CD4-positive, alpha-beta T cell treated with Interleukin-12 subunit alpha and Interleukin-12 subunit beta, for 1 hour (primary cell): ENCODE measurements at places on chromosomes 12 and 14.

GRCh38 chr14:96902004-96902403 is 104.8 kb downstream of the VRK1 start:
- no peak for DNase-seq

DNA sequence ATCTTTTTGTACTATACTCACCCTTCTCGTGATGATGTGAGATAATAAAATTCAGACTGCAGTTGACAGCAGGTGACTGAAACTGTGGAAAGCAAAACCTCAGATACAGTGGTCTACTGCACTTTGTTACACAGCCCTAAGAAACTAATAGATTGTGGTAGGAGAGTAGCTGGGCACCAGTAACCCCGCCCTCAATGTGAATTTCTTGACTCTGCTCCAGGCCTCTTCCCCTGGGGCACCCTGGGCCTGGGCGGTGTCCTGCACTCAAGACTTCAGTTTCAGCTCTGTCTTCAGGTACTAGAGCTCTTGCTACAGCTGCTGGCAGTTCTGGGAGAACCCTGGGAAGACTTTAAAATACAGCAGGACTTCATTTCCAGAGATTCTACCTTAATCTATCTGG is 197.6 kb upstream of the AVPR1A start:
- DNase-seq, result no peak

- no peak for DNase-seq
Measured at GRCh38 chr12:120588371-120588770, 7.2 kb upstream of the POP5 start.

DNA sequence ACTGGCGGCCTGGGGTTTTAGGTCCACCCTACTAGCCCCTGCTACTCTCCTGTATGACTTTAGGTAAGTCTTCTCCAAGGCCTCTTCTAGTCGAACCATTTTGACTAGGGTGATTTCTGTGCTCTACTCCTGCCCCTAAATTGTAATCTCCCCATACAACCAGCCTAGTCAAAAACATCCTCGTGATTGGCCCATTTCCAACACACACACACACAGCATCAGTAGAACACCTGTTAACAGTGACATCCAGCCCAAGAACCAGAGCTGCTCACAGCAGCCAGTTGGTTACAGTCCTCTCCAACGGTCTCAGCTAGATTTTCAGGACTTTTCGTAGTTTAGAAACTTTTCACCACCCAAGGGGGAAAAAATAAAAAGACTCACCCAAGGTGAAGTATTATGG is 30.9 kb downstream of the NT5DC3 start:
- DNase-seq, result no peak

GRCh38 chr14:66140213-66140918 is 345.8 kb upstream of the CCDC196 start:
- no peak for DNase-seq

DNA sequence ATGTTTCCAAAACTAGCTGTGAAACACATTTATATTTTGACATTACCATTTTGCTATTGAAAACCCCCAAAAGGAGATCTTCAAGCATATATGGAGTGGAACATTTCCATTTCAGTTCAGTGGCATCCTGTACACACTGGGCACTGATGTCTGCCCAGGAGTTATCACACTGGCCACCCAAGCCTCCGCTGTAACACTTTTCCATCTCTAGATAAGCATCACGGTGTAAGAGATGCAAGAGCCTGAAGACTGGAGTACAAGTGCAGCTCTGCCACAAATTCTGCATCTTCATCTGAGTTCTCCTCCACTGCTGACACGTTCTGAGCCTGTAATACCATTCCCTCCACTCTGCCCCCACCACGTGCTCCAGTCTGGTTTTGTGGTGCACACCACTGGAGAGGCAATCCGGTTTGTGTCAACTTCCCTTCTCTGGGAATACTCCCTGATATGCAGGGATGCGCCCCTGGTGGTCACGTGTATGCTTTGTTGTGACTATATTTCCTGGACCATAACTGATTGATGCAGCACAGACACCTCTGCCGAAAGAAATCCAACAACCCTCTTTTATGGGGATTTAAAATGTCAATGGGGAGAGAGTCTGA is 12.7 kb downstream of the SPTLC2 start:
- no peak for DNase-seq

GRCh38 chr14:94394025-94394493 is 5.7 kb upstream of the SERPINA1 start:
- no peak for DNase-seq

DNA sequence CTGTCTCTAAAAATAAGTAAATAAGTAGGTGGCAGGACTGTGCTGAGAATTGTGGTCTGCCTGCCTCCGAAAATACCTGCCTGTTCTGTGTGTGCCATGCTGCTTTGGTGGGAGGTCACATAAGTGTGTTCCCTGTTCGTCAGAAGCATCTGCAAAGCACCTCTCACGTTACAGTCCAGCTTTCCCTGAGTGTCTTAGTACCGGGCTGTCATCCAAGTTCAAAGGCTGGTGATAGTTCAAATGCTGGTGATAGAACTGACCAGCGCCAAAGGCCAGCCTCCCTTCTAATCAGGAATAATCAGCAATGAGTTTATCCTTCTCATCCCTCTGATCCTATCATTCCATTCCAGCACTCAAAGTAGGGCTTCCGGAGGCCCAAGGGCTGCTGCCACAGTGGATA is 5.6 kb downstream of the CABP1 start:
- no peak for DNase-seq

DNA sequence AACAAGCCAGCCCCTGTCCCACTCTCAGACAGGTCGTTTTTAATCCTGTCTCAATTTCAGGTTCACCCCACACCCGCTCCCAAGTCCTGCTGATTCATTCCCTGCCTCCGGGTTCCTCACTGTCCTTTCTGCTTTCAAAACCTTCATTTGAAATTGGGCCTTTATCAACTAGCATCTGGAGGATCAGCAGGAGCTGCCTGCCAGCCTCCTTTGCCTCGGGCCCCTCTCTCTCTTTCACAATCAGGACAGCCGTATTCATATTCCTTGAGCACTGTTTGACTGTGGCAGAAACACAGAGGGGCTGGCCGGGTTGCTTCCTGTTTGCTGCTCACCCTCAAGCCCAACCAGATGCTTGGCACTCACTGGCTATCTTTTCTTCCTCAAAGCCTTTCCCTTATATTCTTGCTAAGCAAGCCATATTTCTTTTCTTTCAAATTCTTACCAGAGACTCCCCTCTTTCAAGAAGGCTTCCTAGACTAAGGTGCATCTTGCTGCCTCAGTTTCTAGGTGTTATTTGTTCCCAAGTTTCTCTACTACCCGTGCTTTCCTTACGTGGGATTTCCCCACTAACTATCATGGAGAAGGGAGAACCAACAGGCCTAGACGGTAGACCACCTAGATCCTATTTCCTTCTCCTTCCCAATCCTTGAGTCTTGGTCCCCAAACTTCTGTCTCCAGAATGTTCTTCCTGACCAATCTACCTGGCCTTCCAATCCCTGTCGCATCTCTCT is 3.0 kb downstream of the GALNT6 start:
- no peak for DNase-seq

GRCh38 chr12:56803750-56804149 is 40.6 kb downstream of the HSD17B6 start:
- DNase-seq, result no peak

- no peak for DNase-seq
Measured at GRCh38 chr14:64675312-64675711, 28.9 kb upstream of the PLEKHG3 start.

- DNase-seq, result no peak
Measured at GRCh38 chr12:113894697-113895096, 71.4 kb downstream of the RBM19 start.

DNA sequence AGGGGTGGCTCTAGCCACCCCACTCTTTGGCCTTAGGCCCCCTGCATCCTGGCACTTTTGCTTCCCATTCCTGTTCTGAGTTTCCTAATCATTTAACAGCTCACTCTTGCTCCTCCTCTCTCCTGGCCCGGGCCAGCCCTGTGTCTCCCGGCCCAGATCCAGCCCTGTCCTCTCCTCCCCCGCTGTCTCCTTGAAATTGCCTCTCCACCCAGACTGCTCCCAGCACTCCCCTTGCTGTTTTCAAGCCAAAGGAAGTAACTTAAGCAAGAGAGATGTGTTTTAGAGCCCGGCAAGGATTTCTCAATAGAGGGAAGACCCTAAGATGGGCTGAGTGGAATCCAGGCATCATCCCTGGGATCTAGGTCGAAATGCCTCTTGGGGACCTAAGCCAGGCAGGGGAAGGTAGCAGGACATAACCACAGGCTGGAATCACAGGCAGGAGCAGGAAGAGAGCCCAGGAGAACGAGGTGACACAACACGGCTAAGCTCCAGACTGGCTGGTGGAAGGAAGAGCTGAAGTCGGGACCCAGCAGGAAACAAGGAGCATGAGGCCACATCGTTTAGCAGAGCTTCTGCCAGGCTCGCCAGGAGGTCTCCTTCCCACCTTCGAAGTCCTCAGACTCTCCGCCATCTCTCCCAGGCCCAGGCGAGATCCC is 2.0 kb upstream of the LRP1-AS start:
- no peak for DNase-seq

DNA sequence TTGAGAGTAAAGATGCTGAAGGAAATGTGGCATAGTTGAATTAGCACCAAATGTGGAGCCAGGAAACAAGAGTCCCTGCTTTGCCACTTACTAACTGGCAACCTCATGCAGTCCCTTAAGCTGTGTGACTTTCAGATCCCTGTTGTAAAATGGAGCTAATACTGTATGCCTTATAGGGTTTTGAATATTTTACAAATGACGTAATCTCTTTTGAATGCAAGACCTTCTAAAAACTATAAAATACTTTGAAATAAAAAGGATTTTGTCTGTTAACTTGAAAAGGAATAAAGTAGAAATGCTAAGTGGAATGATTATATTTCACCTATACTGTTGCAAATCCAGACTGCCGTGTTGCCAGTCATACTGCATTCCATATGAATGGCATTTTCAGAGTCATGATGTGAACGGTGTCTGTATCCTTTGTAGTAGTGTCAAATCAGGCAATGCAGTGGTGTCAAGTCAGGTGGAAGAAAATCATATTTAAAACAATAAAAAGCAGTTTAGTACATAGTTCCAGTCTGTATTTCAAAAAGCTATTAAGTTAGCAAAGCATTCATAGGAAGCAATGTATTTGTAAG is 21.3 kb downstream of the KCNA5 start:
- DNase-seq, result no peak

DNA sequence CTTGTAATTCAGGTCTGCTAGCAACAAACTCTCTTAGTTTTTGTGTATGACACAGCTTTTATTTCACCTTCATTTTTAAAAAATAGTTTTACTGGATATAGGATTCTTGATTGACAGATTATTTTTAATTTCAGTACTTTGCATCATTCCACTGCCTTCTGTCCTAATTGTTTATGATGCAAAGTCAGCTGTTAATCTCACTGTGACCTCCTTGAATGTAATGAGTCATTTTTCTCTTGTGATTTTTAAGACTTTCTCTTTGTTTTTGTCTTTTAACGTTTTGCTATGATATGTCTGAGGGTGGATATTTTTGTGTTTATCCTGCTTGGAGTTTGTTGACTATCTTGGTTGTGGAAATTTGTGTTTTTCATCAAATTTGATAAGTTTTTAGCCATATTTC is 126.3 kb upstream of the FBXO33 start:
- DNase-seq, result no peak

DNA sequence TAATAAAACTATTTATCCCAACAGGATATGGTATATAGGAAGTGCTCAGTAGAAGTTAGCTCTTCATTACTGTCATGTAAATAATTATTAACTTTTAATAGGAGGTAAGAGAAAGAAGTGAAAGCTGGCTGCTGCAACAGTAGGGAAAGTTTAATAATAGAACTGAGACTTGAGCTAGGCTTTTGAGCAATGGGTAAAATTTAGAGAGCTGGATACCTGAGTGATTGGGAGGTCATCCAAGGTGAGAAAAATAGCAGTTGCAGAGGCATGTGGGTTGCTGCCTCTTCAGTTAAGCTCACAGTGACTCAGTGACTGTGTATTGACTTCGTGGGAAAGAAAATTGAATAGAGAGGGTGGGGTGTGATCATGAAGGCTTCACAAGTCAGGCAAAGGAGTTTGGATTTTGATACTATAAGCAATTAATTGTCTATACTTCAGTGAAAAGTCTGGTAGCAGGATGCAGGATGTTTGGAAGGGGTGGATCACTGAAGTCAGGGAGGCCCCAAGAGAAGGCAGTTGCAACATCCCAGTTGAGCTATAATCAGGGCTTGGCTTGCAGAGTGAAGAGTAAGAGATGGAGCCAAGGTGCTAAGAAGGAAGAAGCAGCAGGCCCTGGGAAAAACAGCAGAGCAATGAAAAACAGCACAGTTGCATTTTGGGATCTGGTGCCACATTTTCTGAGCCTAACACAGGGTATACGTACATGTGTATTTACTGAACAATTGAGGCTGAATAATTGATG is 172.0 kb upstream of the FRMD6 start:
- DNase-seq, result no peak
